ENCODE measurements at places on chromosomes 5 and 9. TPM values are rescaled to one million over a fixed set of nuclear protein-coding genes. Genes with fewer than 3 reads are reported as not detected.

Gene FGFR4
- 1.2 TPM for total RNA-seq

Gene TLN1
- 272 TPM for total RNA-seq

Gene GDA
- not detected for total RNA-seq

Gene PKD2L2
- 0.63 TPM for total RNA-seq

Gene ANKDD1B
- total RNA-seq: 1.1 TPM

Gene PPWD1
- 91.0 TPM for total RNA-seq

Gene RXRA
- 6.7 TPM for total RNA-seq

Gene PTBP3
- 133 TPM for total RNA-seq

Data from B cell (primary cell).